ENCODE measurements at places on chromosomes 16 and 17. TPM values are rescaled to one million over a fixed set of nuclear protein-coding genes. Genes with fewer than 3 reads are reported as not detected.

The DPEP2 gene
- 5.5 TPM for total RNA-seq

The WFIKKN1 gene
- total RNA-seq, result 0.80 TPM

The AANAT gene
- total RNA-seq, result not detected

The IL21R gene
- total RNA-seq, result not detected
